HuH-7.5 (cell line): ENCODE measurements at places on chromosomes 12 and 14.
A peak's percentile ranks its signal among the peaks of the same experiment; 100 is the strongest.

DNA sequence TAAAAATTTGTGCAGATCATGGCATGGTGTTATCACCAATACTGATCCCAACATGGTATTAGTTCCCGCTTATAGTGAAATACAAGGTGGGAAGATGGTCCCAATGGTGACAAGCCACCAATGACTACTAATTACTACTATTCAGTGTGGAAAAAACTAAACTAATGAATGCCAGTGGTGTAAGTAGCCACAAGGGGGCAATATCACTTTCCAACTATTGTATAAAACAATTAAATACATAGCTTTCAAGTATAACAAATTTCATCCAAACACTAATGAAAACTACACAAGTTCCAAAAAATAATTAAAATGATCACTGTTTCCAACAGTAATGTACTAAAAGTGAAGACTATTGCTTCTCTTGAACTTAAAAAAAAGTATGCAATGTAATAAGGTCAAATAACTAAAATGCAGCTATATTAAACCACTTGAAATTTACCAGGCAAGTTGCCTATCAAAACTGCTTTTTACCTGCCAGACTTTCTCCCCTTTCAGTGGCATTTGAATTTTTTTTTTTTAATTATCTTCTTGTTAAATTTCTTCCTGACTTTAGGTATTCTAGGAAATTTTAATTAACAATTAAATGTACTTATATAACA, 58.0 kb downstream of the PAPLN start:
- no peak for DNase-seq

DNA sequence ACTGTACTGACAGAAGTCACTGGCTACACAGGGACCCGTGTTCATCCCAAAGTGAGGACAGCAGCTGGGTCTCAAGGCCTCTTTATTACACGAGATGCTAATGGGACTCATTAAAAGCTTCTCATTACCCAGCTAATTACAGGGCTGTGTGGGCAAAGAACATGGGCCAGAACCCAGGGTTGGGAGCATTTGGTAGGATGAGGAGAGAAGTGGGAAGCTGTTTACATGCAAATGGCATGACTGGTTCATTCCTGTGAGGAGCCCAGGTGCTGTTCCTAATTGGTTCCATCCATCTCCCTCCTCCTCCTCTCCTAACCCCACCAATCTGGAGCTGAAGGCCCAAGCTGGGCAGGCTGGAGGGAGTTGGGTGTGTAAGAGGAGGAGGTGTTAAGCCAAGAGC, 8.9 kb upstream of the TAC3 start:
- DNase-seq, result no peak

DNA sequence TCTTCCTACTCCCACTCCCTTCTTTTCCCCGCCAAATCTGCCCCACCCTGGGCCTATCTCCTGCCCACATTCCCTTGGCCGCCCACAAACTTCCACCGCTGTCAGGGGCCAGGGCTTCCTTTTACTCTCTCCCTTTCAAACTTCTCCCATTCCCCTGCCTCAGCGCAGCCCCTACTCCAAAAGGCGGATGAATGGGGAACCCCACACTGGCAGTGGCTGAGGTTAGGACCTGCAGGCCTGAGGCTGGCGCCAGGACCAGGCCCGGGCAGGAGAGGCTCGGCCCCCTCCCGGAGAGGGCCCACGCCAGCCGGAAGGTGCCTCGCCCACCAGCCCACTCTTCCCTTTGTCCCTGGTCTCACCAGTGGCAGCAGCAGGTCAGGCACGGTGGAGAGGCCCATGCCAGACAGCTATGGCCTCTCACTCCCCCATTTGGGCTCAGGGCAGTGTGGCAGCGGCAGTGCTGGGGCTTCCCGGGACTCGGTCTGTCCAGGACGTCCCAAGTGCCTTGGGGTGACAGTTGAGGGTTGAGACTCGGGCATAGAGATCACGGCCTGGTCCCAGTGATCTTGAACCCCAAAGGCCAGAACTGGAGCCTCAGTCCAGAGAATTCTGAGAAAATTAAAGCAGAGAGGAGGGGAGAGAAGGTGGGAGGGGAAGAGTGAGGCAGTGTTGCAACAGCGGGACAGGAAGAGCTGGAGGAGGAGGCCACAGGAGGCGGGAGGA, at the start of gene TNFRSF1A:
TSS of gene TNFRSF1A (minus strand) at position 660 of the 723 bp plus-strand sequence. CDS start at position 398, 262 bp downstream.
- DNase-seq, result peak; percentile 83

- no peak for DNase-seq
Observed at GRCh38 chr12:50248411-50248810, 34.9 kb downstream of the LIMA1 start.

- DNase-seq, result no peak
Observed at GRCh38 chr12:24752763-24753462, 196.0 kb downstream of the BCAT1 start.

- no peak for DNase-seq
Observed at GRCh38 chr14:103102689-103103260, 8.2 kb downstream of the EXOC3L4 start.

DNA sequence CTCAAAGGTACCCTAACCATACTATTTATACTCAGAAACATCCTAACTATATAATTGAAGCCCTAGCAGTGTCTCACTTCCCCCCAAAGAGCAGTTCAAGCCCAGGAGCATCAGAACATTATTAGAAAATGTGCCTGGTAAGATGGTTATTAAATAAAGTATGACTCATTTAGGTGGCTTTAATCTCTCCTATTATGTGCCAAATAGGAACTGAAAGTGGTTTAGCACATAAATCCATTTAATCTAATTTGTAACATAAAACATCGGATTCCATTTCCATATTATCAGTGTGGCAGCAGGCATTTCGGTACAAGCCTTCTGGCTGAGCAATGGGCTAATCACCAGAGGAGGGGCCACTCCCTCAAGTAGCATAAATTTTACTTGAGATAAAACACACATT, 395.2 kb upstream of the TMTC1 start:
- DNase-seq, result no peak

DNA sequence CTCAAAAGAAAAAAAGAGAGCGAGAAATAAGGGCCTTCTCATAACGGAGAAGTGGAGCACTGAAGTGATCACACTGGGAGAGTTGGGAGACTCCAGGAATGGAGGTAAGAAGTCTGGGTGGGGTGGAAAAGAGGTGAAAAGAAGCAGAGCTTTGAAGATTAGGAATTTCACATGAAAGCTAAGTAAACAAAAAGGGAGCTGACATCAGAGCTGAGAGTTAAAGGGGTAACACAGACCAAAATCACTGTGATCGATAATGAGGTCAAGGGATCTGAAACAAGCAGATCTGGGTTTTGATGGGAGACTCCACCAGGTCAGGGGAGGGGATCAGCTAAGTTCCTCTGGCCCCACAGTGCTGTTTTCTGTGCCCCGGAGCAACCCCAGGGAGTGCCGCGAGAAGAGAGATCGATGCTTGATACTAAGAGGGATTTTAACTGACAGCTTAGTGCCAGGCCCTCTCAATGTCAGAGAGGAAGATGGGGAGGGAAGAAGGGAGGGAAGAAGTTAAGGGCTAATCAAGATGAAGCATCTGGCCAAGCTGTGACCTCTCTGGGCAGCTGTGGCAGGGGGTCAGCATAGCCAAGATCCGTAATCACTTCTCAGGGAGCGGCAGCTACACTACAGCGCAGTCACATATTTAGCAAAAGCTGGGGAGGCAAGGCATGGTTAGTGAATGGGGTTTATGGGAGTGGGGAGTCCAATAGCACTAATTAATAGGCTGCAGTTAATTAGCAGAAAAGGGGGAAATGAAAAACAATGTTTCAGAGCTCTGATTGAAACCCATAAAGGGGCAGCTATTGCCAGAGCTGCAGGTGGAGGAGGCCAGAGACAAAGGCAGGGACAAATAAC, 8.0 kb downstream of the AQP6 start:
- no peak for DNase-seq

- DNase-seq, result no peak
Observed at GRCh38 chr12:48069241-48069640, 36.6 kb downstream of the SENP1 start.

GRCh38 chr12:122888232-122888752, 7.6 kb downstream of the VPS37B start:
- DNase-seq, result no peak
